ENCODE measurements at places on chromosomes 5 and 9. TPM values are rescaled to one million over a fixed set of nuclear protein-coding genes. Genes with fewer than 3 reads are reported as not detected.

Gene NDOR1
- total RNA-seq, result 39.4 TPM

- no peak for DNase-seq
Measured at GRCh38 chr9:100213730-100214477, 114.9 kb downstream of the INVS start.

- DNase-seq, result no peak
Measured at GRCh38 chr9:84748112-84748511, 78.6 kb downstream of the NTRK2 start.

- no peak for DNase-seq
Measured at GRCh38 chr5:143174714-143175398, 228.6 kb downstream of the NR3C1 start.

DNA sequence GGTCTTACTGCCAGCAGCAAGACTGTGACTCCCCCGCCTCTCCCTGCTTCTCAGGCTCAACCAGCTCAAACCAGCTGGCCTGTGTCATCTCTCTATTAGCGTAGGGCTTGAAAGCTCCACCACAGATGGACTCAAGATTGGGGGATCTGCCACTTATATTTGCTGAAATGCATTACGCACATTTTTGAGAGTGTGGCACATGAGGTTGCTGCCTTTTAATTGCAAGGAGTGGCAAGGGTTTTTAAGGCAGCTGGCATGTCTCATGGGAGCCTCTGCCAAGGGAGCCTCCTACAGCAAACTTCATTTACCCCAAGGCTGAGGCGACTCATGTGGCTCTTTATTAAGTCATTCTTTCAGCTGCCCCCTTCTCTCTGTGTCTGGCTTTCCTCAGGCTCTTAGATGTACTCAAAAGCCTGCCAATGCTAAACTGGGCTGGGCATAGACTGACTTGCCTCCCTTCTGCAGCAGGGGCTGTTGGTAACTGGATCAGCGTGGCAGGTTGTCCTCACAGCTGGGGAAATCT is 219.3 kb downstream of the SMARCA2 start:
- no peak for DNase-seq

Gene SEMA4D
- 33.5 TPM for total RNA-seq
